ENCODE measurements at places on chromosomes 2 and 18. TPM values are rescaled to one million over a fixed set of nuclear protein-coding genes. Genes with fewer than 3 reads are reported as not detected.

Gene IL37
- 0.40 TPM for polyA plus RNA-seq

Gene UPP2
- 11.2 TPM for polyA plus RNA-seq

Gene OBSL1
- 136 TPM for polyA plus RNA-seq

Gene IL36A
- not detected for polyA plus RNA-seq

Gene CNNM3
- polyA plus RNA-seq: 35.2 TPM

Gene EGR4
- not detected for polyA plus RNA-seq

Gene RAB1A
- 260 TPM for polyA plus RNA-seq

Gene HS1BP3
- polyA plus RNA-seq: 14.6 TPM

Gene LRP2
- polyA plus RNA-seq: 223 TPM

Gene PRSS56
- polyA plus RNA-seq: not detected

Gene SLC30A3
- 6.2 TPM for polyA plus RNA-seq

Gene NT5C1B
- 1.5 TPM for polyA plus RNA-seq

Gene CCDC150
- polyA plus RNA-seq: 33.5 TPM

Gene CIDEA
- not detected for polyA plus RNA-seq

Gene POTEI
- 0.08 TPM for polyA plus RNA-seq

Gene SERPINB10
- 0.27 TPM for polyA plus RNA-seq

Gene SERPINB4
- not detected for polyA plus RNA-seq

Gene EN1
- not detected for polyA plus RNA-seq

Gene SLC35F6
- 15.8 TPM for polyA plus RNA-seq

Gene VWA3B
- polyA plus RNA-seq: 0.80 TPM

Gene SERPINB13
- not detected for polyA plus RNA-seq

Gene ZNF407
- 11.4 TPM for polyA plus RNA-seq

Gene DOK6
- 21.8 TPM for polyA plus RNA-seq

Gene OXER1
- 12.0 TPM for polyA plus RNA-seq

Gene KIF1A
- polyA plus RNA-seq: 11.1 TPM

Gene SCYGR4
- not detected for polyA plus RNA-seq

Gene THAP4
- polyA plus RNA-seq: 50.0 TPM

Gene PTPRN
- polyA plus RNA-seq: 0.27 TPM

Gene TFCP2L1
- polyA plus RNA-seq: 68.0 TPM

Gene PLGLB2
- polyA plus RNA-seq: 1.3 TPM

Gene HOXD9
- 84.0 TPM for polyA plus RNA-seq

Gene UGT1A10
- polyA plus RNA-seq: not detected

Gene DSC2
- polyA plus RNA-seq: 48.3 TPM

Gene TMEM198
- polyA plus RNA-seq: 2.5 TPM

Gene RPRM
- 3.2 TPM for polyA plus RNA-seq

Gene PPP3R1
- 71.5 TPM for polyA plus RNA-seq

Gene GATA6
- 7.3 TPM for polyA plus RNA-seq

Gene ARHGEF4
- polyA plus RNA-seq: 6.6 TPM

Gene DAW1
- polyA plus RNA-seq: 0.52 TPM

Gene CFAP53
- polyA plus RNA-seq: 4.2 TPM

Gene PXDN
- polyA plus RNA-seq: 154 TPM

Gene GKN1
- polyA plus RNA-seq: not detected

Gene PAX3
- 0.12 TPM for polyA plus RNA-seq

Gene NETO1
- 2.4 TPM for polyA plus RNA-seq
